Right cardiac atrium (tissue), 5 donors: ENCODE measurements at places on chromosomes 11 and 22. TPM values are rescaled to one million over a fixed set of nuclear protein-coding genes. Genes with fewer than 3 reads are reported as not detected.

GRCh38 chr11:11332141-11332710 lies 20.8 kb downstream of the CSNK2A3 start:
- no peak for DNase-seq

- no peak for DNase-seq
Measured at GRCh38 chr11:44282620-44283019, 27.3 kb downstream of the ALX4 start.

DNA sequence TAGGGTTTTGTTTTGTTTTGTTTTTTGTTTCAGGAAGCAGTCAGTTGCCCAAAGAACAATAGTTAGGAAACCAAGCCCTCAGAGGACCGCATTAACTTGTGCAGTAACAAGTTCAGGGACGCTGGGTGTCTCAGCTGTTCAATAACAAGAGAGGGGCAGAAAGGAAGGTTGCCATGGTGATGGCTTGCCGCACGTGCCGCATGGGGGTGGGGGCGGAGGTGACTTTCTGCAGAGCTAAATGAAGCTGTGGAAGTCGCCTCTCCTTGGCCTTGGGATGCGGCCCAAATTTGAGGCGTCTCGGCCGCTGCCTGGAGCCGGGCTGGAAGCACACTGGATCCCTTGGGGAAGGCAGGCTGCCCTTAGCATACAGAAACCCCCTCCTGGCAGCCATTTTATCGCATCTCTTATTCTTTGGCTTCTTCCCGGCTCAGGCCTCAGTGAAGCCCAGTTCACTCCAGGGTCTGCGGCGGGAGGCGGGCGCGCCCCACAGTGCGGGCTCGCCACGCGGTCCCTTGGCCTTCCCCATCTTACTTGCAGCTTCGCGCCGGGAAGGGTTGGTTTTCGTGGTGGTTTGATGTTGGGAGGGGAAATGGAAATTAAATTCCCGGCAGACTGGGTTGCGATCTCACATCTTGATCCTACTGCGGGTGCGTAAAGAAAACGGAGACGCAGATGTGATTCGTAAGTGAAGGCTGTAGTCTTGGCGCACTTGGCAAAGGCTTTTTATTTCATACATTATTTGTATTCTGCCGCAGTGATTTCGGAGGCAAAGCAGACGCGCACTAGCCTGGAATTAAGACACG lies 94.3 kb downstream of the SLC17A6 start:
- DNase-seq = peak; percentile 80

- no peak for DNase-seq
Measured at GRCh38 chr11:131744847-131745246, 374.4 kb downstream of the NTM start.

- no peak for DNase-seq
Measured at GRCh38 chr11:86287468-86287796, 14.6 kb upstream of the HIKESHI start.

DNA sequence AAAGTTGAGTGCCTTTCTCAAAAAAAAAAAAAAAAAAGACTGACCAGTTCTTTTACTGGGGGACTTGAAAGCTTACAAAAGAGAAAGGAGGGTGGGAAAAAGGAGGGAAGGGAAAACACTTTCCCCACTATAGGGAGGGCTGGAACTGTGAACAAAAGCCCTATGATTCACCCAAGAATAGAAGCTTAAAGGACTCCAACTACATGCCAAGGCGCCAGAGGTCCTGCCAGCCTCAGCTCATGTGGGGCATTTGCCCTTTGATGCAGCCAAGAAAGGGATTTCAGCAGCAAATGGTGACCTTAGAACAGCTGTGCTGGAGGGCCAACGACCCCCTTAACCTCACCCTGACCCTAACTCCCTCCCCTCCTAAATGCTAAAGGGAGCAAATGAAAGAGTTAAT lies 160.0 kb downstream of the NTM start:
- no peak for DNase-seq

DNA sequence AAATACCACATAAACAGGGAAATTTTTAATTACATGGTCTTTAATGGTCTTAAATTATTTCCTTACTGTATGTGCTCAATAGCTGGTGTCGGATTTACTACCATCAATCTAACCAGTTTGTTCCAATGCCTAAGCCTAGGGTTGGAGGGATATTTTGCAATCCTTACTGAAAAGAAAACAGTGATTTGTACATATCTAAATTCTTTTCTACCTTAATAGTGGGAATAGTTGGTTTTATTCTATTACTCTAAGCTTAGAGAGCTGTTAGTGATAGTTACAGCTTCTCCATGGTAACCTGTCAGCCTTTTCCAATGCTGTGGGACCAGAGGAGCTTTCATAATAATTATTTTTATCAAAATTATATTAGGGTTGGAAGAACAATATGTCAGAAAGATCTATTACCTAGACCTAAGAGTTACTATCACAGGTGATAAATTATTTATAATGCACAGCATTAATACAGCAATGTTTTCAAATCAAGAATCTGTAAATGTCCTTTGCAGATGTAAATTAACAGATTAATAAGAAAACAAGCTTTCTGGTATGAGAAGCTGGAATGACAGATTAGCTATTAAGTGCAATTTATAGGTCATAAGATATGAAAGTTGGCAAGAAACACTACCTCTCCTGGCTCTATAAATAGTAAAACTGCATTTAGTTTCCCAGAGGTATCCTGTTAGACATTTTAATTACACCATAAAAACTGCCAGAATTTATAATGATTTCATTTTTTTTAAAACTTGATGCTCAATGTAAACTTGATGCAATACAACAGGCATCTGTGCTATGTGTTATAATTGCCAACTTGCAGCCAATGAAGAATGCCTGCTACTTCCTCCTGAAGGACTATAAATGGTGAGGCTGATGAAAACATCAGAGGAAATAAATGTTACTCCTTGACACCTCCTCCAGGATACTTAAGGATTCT lies 262.0 kb upstream of the PITPNB start:
- DNase-seq = no peak

GRCh38 chr22:37063431-37064420 lies 12.2 kb downstream of the KCTD17 start:
- peak; percentile 46 for DNase-seq

TBX10 gene
- not detected for polyA plus RNA-seq

NCF4 gene
- polyA plus RNA-seq = 3.6 TPM

GVQW3 gene
- polyA plus RNA-seq = 0.77 TPM

RFPL2 gene
- polyA plus RNA-seq = not detected

MYRF gene
- polyA plus RNA-seq = 0.70 TPM
